GM04503 (cell line): ENCODE measurements at places on chromosomes 7 and 10.

DNA sequence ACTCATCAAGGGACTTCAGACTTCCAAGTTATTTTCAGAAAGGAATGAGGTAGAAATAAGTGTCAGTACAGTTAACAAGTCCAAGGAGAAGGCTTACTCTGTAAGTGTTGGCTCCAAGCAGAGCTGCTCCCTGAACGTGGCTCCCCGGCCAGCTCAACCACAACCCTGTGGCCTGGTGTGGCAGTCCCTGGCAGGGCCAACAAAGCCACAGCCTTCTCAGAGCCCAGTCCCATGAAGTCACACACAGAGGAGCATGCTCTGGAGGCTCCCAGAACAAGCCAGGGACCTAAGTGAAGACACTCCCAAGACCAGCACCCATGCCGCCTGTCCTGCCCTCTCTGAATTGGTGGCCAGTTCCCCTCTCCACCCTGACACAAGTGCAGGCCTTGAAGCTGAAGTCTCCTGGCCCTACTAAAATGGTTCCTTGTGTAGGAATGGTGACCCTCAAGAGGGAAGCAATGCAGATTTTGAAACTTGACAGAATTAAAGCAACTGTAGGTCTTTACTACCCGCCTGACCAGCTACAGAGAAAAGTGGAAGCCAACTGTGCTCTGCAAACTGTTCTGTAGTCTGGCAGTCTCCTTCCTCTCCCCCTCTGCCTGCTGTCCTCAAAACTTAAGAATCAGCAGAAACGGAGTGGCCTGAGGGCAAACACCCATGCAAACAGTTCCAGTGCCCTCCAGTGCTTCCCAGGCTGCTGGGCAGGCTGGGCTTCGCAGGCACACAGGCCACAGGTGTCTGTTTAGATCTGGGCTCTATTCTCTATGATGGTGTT, 51.1 kb downstream of the NOD1 start:
- DNase-seq: no peak

DNA sequence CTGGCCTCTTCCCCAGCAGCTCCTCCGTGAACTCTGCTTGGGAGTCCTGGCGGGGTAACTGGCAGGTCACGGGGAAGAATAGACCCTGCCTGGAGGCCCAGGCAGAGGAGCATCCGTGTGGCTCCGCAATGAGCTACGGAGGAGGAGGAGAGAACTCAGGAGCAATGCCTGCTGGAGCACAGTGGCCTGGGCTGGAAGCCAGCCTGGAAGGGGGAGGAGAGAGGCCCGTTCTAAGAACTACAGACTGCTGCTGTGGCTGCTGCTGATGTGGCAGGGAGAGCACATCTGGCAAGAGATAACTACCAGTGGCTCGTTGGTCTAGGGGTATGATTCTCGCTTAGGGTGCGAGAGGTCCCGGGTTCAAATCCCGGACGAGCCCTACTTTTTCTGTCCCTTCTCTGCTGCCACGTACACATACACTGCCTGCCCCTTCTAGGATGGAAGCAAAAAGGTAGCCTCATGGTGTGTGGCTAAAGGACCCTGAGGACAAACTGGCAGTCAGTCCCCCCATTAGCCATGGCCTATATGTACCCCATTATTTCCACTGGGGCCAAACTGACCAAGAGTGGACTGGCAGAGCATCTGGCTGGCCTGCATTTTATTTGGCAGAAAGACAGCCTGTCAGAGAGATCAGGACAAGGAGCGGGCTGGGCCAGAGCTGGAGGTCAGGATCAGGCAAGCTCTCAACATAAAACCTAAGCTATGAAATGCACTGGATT, 7.7 kb upstream of the OPN1SW start:
- DNase-seq: peak; percentile 40

- peak; percentile 53 for DNase-seq
These were observed 139.6 kb downstream of the SND1 start for GRCh38 chr7:127791446-127792189.

GRCh38 chr10:69584624-69585023, 11.4 kb upstream of the NEUROG3 start:
- no peak for DNase-seq

DNA sequence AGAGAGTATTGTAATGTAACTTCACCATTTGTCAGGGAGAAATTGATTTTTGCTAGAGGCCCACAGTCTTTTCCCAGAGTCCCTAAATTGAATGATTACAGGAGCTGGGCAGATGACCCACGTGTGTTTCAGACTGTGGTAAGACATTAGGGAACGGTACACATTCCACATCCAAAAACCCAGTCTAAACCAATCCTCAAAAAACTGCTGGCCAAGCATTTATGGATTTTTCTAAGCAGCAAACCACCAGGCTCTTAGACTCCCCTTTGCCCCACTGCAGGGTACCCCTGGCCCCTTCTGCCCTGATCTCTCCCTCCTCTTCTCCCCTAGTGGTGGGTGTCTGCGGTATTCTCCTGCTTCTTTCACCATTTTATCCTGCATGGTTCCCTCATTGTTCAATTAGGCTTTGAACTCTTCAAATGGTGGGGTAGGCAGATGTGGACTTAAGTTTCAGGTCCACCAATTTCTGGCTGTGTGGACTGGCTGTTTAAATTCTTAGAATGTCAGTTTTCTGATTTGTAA, 135.5 kb upstream of the SORCS3 start:
- DNase-seq: no peak

DNA sequence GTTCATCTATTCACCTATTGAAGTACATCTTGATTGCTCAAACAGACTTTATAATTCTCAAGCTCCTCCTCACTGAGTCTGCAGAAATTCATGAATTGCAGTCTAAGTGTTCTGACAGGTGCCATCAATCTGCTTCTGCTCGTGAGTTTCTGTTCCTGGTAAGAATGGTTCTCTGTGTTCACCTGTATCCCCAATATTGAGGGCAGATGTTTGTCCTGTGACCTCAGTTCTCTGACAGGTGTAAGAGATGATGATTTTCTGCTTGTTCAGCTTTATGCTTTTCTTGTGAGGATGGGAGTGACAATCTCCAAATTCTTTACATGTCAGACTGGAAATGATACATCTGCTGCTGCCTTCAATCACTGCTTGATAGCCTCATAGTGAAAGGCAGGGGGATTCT, 736.9 kb upstream of the COBL start:
- DNase-seq: no peak

DNA sequence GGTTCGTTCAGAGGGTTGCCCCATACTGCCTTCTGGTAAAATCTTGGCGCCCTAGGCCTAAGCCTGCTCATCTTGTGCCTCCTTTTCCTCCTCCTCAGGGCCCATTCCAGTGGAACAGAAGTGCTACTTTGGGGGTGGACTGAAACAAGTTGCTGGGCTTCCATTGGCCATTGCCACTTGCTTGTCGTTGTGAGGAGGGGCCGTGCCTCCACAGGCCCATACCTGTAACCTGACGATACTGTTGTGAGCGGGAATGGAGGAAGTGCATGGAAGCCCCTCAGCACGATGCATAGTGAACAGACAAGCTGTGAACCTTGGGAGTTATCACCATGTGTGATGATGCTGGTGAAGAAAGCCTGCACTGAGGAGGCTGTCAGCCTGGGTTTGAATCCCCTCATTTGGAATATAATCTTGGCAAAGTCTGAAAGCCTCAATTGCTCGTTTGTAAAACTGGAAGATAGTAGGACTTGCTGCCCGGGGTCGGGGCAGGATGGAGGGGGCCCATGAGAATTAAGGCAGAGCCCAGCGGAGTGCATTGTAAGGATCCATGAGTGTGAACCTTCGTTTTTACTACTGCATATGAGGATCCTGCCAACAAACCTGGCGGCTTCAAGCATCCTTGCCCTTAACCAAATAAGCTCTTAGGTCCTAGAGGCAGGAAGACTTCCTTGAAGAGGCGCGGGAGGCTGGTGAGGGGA, 671 bp upstream of the PAPSS2 start:
- DNase-seq: no peak

- no peak for DNase-seq
These were observed 11.3 kb downstream of the C10orf105 start for GRCh38 chr10:71708301-71708703.

GRCh38 chr10:31926765-31927564, 1.7 kb downstream of the ARHGAP12 start:
- DNase-seq: no peak

DNA sequence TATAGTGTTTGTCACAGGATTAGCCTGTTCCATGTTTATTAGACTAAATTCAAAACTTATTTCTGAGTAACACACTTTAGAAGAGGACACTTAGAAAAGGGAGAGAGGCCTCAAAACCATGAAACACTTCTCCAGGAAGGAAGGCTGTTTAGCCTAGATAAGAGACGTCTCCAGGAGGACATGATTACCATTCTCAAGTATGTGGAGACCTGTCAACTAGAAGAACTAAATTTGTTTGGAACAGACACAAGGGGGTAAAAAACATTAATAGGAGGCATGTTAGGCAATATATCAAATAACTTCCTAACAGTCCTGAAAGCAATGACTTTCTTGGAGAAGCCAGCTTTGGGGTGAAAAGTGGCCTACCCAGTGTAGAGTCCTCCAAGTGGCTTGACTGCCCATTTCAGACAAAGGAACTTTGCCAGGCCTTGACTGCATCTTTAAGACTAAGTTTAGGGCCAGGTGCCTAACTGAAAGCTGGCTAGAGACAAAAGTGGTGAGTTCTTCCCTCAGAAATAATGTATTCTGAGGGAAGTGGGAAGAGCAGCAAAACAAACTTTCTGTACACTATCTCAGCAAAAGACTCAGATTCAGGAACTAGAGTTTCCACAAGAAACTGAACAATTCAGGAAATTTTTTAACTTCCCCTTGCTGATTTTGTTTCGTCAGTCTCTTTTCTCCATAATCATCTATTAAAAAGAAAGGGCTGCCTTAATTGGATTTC, 11.8 kb downstream of the NCOA4 start:
- DNase-seq: no peak

GRCh38 chr10:103193820-103194529, 903 bp upstream of the NT5C2 start:
- no peak for DNase-seq

- peak; percentile 66 for DNase-seq
These were observed 36.8 kb upstream of the ANK3 start for GRCh38 chr10:60426425-60426824.

- no peak for DNase-seq
These were observed 46.8 kb downstream of the NPVF start for GRCh38 chr7:25181532-25181931.

- DNase-seq: no peak
These were observed 22.0 kb downstream of the KLF6 start for GRCh38 chr10:3763035-3763456.

GRCh38 chr7:134293002-134293740, 23.6 kb downstream of the SLC35B4 start:
- no peak for DNase-seq

GRCh38 chr10:26291721-26292480, 75.3 kb downstream of the GAD2 start:
- DNase-seq: no peak

DNA sequence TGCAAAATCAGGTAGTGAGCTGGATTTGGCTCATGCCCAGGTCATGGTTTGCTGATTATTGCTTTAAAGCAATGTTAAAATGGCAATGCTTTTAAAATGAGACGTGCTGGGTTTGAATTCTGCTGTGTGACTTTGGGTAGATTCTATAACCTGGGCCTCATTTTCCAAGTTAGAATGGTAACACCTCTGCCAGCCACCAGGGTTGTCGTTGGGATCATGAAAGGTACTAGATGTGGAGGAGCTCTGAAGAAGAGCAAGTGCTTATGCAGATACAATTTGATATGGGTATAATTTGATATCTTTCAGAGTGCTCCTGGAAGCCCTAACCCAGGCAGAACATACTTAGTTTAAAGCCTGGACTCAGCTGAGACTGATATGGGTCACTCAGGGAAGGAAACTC, 60.0 kb downstream of the EVX1 start:
- no peak for DNase-seq

- no peak for DNase-seq
These were observed 12.5 kb downstream of the NPVF start for GRCh38 chr7:25215694-25216335.
